SK-MEL-5 (cell line): ENCODE measurements at places on chromosomes 16 and 17. TPM values are rescaled to one million over a fixed set of nuclear protein-coding genes. Genes with fewer than 3 reads are reported as not detected.

- DNase-seq = no peak
Observed at GRCh38 chr17:19470530-19471261, 59.7 kb downstream of the RNF112 start.

DNA sequence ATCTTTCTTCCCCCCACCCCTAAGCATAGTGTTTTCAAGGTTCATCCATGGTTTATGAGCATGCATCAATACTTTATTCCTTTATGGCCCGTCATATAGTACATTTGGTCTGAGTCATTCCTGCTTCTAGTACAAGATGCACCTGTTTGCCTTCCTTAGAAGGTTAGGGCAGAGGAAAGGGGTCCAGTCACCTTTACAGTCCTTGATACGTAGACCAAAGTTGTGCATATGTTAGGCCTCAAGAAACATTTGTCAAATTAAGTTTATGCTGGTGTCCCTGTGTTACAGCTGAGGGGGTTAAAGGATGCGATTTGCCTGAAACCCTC lies 1.4 kb downstream of the CYB5D2 start:
- no peak for DNase-seq

DNA sequence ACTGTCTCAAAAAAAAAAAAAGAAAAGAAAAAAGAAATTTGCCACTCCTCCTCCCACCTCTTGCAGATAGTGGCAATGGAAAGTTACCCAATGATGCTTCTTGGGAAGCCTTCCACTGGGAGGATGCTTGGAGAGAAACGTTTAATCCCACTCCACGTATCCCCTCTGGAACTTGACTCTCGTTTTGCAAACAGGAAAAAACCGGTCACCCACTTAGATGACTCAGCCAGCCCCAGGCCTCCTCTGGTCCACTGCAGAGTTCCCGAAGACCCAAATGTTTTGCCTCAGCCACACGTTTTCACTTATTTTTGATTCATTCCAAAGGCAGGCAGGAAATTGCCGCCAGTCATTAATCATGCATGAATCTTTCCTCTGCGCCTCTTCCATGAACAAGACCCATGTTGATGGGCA lies 9.3 kb upstream of the TNFRSF17 start:
- no peak for DNase-seq

The ZSCAN10 gene
- total RNA-seq = 0.13 TPM in 1 of 2 replicates, not detected in the other

The DNAAF8 gene
- 0.11 and 0.19 TPM in 2 replicates for total RNA-seq

- peak; percentile 36 for DNase-seq
Observed at GRCh38 chr17:58756246-58757161, 850 bp downstream of the PPM1E start.

DNA sequence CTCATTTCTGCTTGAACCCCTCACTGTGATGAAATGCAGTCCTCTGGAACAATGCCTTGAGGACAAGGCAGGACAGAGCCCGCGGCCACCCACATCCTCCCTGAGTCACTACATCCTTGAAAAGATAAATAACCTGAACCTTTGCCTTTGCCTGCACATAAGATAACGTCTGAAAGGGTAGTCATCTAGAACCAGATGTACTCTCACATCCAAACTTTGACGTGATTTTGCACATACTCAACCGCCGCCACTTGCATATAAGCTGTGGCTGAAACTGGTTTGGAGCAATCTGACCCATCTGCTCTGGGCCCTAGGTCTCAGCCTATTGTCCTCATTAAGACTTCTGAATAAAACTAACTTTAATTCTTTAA lies 252.1 kb downstream of the PHKB start:
- DNase-seq = no peak

The OR3A3 gene
- total RNA-seq = not detected in 2 replicates

- no peak for DNase-seq
Observed at GRCh38 chr17:78197147-78197832, 10.1 kb downstream of the AFMID start.

The MPP2 gene
- total RNA-seq = 1.8 TPM in 2 replicates

The GJC1 gene
- total RNA-seq = 20.9 and 21.1 TPM in 2 replicates

GRCh38 chr16:89827383-89828198 lies 684 bp upstream of the SPIRE2 start:
- peak; percentile 50 for DNase-seq

- no peak for DNase-seq
Observed at GRCh38 chr16:58582971-58583765, 46.5 kb downstream of the CNOT1 start.

The RAMP2 gene
- total RNA-seq = not detected in 2 replicates

- DNase-seq = peak; percentile 73
Observed at GRCh38 chr17:49548506-49549310, 27.0 kb upstream of the NXPH3 start.

- DNase-seq = no peak
Observed at GRCh38 chr16:3513892-3514583, 13.2 kb downstream of the CLUAP1 start.

DNA sequence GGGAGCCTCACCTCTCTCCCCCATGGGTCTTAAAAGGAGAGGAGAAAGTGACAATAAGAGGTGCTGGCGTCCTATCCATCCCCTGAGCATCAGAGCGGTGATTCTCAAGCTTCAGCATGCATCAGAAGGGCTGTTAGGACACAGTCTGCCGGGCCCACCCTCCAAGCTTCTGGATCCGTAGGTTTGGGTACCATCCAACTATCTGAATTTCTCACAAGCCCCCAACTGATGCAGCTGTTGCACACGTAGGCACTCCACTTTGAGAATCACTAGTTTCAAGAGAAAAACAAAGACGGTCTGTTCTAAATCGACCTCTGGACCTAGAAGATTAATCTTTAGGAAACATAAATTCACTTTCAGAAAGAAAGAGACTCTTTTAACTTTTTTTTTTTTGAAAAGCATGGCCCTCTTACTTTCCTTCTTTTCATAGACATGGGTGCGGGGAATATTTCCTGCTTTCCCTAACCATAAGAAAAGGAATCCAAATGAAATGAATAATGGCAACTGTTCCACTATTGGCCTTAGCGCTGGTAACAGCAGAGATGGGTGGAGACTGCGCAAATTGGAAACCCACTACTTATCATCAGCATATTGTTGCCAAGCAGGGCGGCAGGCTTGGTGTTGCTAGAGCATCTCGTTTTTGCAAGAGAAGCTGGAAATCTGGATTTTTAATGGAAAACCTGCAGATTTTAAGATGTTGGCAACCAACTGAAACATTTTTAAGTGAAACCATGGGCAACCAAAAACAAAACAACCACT lies 144.4 kb downstream of the GAS7 start:
- peak; percentile 87 for DNase-seq

GRCh38 chr17:77854083-77854758 lies 104.3 kb upstream of the TNRC6C start:
- no peak for DNase-seq

GRCh38 chr16:72429671-72430081 lies 257.7 kb upstream of the PMFBP1 start:
- DNase-seq = no peak

The CCL16 gene
- not detected in 2 replicates for total RNA-seq

The IGF2BP1 gene
- total RNA-seq = 8.6 and 9.4 TPM in 2 replicates

The CTF1 gene
- 0.13 and 0.29 TPM in 2 replicates for total RNA-seq

DNA sequence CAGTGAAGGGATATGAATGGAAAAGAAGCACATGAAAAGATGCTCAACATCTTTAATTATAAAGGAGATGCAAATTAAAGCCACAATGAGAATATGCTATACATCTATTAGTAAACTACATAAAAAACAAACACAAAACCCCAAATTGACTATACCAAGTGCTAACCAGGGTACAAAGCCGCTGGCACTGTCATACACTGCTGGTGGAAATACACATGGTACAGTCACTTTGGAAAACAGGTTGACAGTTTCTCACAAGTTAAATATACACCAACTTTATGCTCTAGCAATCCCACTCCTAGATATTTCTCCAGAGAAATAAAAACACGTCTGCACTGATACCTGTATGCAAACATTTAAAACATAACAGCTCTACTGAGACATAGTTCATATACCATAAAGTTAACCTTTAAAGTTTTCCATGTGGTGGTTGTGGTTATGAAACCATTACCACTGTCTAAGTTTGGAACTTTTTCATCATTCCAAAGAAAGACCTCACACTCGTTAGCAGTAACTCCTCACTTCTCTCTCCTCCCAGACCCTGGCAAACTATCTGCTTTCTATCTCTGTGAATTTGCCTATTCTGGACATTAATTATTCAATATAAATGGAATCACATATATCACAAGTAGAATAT lies 42.7 kb downstream of the ADGRG5 start:
- DNase-seq = no peak

The IGSF6 gene
- not detected in 2 replicates for total RNA-seq

DNA sequence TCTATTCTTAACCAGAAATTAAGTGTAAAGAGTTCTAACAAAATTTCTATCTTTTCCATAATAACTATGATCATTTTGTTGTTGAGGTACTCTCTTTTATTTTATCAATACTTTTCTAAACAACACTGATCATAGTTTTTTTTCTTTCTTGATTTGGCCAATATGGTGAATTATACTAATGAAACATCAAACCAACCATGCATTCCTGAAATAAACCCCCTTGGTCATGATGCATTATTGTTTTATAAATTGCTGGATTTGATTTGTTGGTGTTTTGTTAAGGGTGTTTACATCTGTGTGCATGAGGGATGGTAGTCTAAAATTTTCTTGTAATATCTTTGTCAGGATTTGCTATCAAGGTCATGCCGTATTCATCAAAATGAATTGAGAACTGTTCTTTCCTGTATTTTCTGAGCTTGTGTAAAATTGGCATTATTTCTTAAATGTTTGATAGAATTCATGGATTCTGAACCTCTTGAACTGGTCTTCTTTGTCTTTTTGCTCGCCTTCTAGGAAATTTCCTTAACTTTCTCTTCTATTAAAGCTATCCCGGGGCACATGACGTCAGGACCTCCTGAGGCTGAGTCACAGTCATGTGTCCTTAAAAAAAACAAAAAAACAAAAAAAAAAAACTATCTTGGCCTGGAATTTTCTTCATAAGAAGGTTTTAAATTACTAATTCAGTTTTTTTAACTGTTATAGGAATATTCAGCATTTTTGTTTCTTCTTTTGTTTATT lies 3.9 kb upstream of the TRIM25 start:
- no peak for DNase-seq

The AXIN2 gene
- 0.83 and 2.0 TPM in 2 replicates for total RNA-seq
